ENCODE measurements at places on chromosomes 3 and 15. TPM values are rescaled to one million over a fixed set of nuclear protein-coding genes. Genes with fewer than 3 reads are reported as not detected.

ADAMTS7 gene
- total RNA-seq = 5.1 TPM

CASR gene
- total RNA-seq = not detected

ACVR2B gene
- total RNA-seq = 2.3 TPM

TUBGCP5 gene
- total RNA-seq = 17.0 TPM

CPOX gene
- total RNA-seq = 24.1 TPM

NIT2 gene
- 10.3 TPM for total RNA-seq

IVD gene
- 61.8 TPM for total RNA-seq

SHC4 gene
- 1.5 TPM for total RNA-seq

MAGEL2 gene
- total RNA-seq = under 0.01 TPM

CYP8B1 gene
- total RNA-seq = not detected

RCN2 gene
- 46.6 TPM for total RNA-seq

MYLK gene
- total RNA-seq = 740 TPM

CLDN18 gene
- not detected for total RNA-seq

A4GNT gene
- total RNA-seq = not detected

P2RY14 gene
- not detected for total RNA-seq

FBXL22 gene
- total RNA-seq = 0.50 TPM

ZNF80 gene
- not detected for total RNA-seq

PIGBOS1 gene
- 7.4 TPM for total RNA-seq

PP2D1 gene
- not detected for total RNA-seq

GOLGA8O gene
- total RNA-seq = 0.99 TPM

C3orf70 gene
- total RNA-seq = 0.33 TPM

CELF6 gene
- 0.17 TPM for total RNA-seq

TPRG1 gene
- 0.99 TPM for total RNA-seq

CNTN6 gene
- not detected for total RNA-seq

MFSD1 gene
- 117 TPM for total RNA-seq

BAHD1 gene
- 4.4 TPM for total RNA-seq

C2CD4B gene
- total RNA-seq = not detected

ALDH1L1 gene
- total RNA-seq = not detected

CILP gene
- total RNA-seq = 0.26 TPM

CACNA2D2 gene
- under 0.01 TPM for total RNA-seq

GABRB3 gene
- 1.5 TPM for total RNA-seq

SPTBN5 gene
- 0.26 TPM for total RNA-seq

TGM4 gene
- total RNA-seq = not detected

CPLX3 gene
- total RNA-seq = not detected

FGF7 gene
- total RNA-seq = 488 TPM

COPG1 gene
- 240 TPM for total RNA-seq

LOXL1 gene
- total RNA-seq = 91.4 TPM

SI gene
- not detected for total RNA-seq

FETUB gene
- total RNA-seq = not detected

P3H2 gene
- total RNA-seq = 4.6 TPM

RARB gene
- 9.4 TPM for total RNA-seq

CLDN1 gene
- total RNA-seq = 2.6 TPM

UBA7 gene
- total RNA-seq = 50.1 TPM

PLCH1 gene
- under 0.01 TPM for total RNA-seq

PLSCR2 gene
- not detected for total RNA-seq

CAND2 gene
- total RNA-seq = 12.1 TPM

GATA2 gene
- 0.83 TPM for total RNA-seq

TRPM1 gene
- not detected for total RNA-seq

All from fibroblast of lung (primary cell).